Hepatocyte (in vitro differentiated cells): ENCODE measurements at places on chromosomes 6 and 20. TPM values are rescaled to one million over a fixed set of nuclear protein-coding genes. Genes with fewer than 3 reads are reported as not detected.

The SPATA25 gene
- polyA plus RNA-seq, result 0.41 and 1.4 TPM in 2 replicates

DNA sequence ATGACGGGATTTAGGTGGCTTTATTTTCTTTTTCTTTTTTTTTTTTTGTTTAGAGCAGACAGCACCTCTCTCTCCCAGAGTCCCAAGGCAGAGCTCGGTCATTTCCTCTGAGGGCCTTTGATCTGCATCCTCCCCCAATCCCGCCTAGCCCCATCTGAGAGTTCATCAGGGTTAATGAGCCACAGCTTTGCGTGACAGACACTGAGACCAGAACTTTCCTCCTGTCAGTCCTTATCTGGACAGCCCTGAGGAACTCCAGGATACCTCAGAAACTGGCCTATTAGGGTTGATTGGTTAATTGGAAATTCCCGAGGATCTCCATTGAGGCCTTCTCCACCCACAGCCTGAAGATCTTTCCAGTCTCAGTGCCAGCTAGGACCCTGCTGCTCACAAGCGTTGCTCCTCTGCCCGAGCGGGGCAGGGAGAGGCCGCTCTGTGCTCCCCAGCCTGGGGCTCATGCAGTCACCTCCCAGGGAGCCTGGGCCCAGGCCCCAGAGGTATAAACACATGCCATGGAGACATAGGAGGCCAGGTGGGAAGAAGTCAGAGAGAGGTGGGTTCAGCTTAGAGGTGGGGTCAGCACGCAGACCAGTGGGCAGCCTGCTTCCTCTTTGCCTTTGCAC lies 1.4 kb upstream of the LRRN4 start:
- no peak for DNase-seq

DNA sequence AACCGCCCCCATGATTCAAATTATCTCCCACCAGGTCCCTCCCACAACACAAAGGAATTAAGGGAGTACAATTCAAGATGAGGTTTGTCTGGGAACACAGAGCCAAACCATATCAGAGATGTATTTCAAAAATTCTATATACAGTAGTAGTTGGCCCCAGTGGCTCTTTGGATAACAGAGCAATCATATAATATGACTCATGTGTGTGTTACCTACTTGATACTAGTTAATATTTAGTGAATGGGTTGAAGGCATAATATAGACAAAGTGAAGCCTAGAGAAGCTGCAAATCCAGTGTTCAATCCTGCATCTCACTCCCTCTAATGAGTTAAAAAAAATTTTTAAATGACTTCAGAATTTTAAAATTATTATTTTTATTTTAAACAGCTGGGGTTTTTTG lies 43.2 kb downstream of the KAT14 start:
- DNase-seq, result no peak

DNA sequence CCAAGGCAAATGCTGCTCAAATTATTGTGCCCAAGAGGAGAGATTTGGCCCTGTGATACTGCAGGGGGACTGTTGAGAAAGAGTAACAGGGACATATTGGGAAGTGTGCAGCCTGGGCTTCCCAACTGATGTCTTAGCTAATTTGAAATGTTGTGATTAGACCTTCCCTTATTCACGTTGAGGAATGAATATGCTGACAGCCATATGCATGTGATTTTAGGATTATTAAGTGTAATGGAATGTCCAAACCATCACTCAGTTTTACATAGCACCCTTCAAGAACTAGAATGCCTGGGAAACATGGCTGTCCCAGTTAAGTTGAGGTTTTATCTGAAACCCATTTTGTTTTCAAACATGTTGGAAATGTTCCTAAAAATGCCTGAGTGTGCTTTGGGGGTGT lies 81.4 kb downstream of the CARMIL1 start:
- DNase-seq, result no peak

DNA sequence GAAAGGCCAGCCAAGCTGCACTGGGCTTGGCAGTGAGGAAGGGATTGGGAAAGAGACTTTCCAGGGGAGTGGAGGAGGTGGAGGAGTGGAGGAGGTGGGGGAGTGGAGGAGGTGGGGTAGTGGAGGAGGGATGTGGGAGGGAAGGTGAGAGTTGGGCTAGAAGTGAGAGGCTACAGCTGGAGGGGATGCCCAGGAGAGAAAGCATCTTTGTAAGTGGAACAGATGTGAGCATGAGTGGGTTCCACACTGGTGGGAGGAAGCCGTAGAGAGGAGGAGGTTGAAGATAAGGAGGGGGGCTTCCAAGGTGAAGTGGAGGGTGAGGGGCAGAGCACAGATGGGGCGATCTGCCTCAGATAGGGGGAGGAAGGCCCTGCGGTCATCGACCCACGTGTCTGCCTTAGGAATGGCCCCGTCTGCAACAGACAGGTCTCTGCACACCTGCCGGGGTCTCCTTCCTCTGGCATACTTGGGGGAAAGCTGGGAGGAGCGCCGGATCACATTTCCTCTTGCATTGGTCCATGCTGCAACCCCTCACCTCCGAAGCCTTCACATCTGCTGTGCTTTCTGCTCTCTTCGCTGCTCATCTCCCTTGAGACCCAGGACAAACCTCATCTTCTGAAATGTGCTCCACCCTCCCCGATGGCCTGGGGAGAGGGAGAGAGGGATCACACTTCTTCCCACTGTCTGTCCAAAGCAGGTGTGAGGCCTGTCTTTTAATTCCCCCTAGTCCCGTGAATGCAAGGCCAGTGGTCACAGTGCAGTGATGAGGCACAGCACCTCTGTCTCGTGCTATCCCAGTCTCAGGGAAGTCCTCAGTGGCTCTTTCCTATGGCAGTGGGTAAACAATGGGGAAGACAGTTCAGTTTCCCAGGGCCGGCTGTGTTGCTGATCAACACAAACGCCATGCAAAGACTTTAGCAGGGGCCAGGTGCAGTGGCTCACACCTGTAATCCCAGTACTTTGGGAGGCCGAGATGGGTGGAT lies 48.6 kb upstream of the SNX9 start:
- DNase-seq, result peak; percentile 82

GRCh38 chr20:24106801-24107445 lies 118.3 kb upstream of the GGTLC1 start:
- DNase-seq, result no peak

The KCNK15 gene
- polyA plus RNA-seq, result 3.1 and 4.3 TPM in 2 replicates

DNA sequence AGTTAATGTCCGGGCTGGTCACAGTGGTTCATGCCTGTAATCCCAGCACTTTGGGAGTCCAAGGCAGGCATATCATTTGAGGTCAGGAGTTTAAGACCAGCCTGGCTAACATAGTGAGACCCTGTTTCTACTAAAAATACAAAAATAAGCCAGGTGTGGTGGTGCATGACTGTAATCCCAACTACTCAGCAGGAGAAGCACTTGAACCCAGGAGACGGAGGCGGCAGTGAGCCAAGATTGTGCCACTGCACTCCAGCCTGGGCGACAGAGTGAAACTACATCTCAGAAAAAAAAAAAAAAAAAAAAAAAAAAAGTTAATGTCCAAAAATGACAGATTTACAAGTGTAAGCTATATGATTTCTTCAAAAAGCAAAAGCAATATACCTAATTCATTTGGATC lies 124.9 kb downstream of the CCDC170 start:
- DNase-seq, result no peak

DNA sequence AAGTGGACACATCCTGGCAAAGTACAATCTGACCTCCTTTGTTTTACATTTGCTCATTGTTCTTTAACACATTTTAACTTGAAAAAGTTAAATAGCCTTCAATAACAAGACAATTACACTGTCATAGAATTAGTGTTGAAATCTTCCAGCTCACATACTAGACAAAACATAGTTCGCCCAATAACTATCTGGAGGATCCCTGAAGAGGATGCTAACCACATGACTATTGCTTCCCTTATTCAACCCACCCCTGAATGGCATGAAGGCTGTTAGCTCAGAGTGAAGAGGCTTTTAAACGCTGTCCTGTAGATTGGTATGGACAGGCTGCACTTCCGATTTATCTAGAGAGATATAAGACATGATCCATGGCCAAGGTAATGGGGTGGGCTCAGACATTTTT lies 15.0 kb upstream of the DSE start:
- no peak for DNase-seq

DNA sequence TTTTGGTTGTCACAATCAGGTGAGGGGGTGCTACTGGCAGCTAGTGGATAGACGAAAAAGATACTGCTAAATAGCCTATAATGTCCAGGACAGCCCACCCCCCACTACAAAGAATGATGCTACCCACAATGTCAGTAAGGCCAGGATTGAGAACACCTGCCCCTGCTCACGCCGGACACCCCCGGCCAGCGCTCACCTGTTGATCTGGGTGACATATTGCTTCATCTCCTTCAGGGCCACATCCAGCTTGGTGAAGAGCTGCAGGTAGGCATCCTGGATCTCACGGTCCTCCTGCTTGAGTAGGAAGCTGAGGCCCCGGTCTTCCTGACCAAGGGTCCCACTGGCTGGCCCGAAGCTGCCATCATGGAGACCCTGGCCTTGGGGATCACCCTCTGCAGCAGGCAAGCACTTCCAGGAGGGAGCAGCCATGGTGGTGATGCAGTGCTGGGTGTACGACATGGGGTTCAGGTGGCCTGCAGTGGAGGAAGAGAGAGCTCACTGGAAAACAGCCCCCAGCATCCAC lies 178.6 kb downstream of the PREX1 start:
- no peak for DNase-seq

The HTR1B gene
- not detected in 2 replicates for polyA plus RNA-seq

- no peak for DNase-seq
These were observed 212.2 kb downstream of the CDC5L start for GRCh38 chr6:44599672-44600071.

GRCh38 chr6:124738482-124738881 lies 223.8 kb upstream of the RNF217 start:
- no peak for DNase-seq

- no peak for DNase-seq
These were observed 780.9 kb downstream of the QKI start for GRCh38 chr6:164195278-164195941.
